Mesenteric fat pad (tissue), 1 donor: ENCODE measurements at places on chromosomes 12 and 14. TPM values are rescaled to one million over a fixed set of nuclear protein-coding genes. Genes with fewer than 3 reads are reported as not detected.

BCAT1 gene
- total RNA-seq, result 40.8 TPM

NRDE2 gene
- total RNA-seq, result 17.2 TPM

ISCU gene
- total RNA-seq, result 156 TPM

IPO4 gene
- 46.3 TPM for total RNA-seq

KERA gene
- not detected for total RNA-seq

DNAAF2 gene
- 7.5 TPM for total RNA-seq

ANG gene
- 38.9 TPM for total RNA-seq

NGB gene
- not detected for total RNA-seq

DLK1 gene
- not detected for total RNA-seq

FOXG1 gene
- total RNA-seq, result not detected

RBP5 gene
- total RNA-seq, result 1.1 TPM

RHEBL1 gene
- total RNA-seq, result 0.42 TPM

KRT3 gene
- not detected for total RNA-seq

IL22 gene
- total RNA-seq, result not detected

OTOGL gene
- total RNA-seq, result not detected

CCDC38 gene
- total RNA-seq, result not detected

MYF6 gene
- total RNA-seq, result not detected

MIP gene
- not detected for total RNA-seq

SLC7A8 gene
- total RNA-seq, result 33.4 TPM

RHOF gene
- total RNA-seq, result 6.1 TPM

TPPP2 gene
- total RNA-seq, result not detected

CACNA1C gene
- total RNA-seq, result 6.8 TPM

OR4E2 gene
- total RNA-seq, result not detected

RDH16 gene
- total RNA-seq, result 0.35 TPM

OLR1 gene
- total RNA-seq, result 6.2 TPM

TMEM19 gene
- 24.9 TPM for total RNA-seq
